HFFc6 (cell line): ENCODE measurements at places on chromosomes 16 and 17.

- DNase-seq = peak; percentile 78
These were observed 8.9 kb downstream of the HSD17B2 start for GRCh38 chr16:82043680-82044584.

DNA sequence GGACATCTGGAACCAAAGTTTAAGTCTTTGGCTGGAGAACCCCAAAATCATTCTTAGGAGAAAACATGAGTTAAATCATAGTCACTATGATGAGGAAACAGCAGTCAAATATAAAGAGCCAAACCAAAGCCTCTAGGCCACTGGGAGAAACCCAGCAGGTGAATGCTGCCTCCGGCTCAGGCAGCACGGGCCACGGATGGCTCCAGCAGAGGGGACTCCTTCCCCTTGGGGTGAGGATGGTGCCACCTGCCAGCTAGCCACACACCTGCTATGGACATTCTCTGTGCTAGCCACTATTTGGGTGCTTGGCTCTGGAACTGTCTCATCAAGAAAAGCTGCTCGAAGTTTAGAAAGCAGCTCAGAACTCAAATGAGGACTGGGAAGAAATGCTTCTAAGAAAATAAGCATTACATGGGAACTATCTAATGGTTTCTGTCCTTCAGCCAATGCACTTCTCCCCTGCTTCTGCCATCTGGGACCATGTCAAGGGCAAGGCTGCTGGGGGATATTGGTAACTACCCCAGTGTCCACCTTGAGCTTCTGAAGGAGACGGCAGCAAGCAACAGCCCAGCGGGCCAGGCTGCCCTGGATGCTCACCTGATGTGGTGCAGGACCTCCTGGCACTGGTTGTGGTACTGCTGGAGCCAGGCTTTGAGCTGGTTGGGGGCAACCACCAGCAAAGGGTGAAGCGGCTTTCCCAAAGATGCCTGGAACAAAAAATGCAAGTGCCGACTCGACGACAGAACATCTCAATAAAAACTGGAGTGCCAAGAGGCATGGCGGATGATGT is 22.5 kb downstream of the ELAC2 start:
- no peak for DNase-seq

GRCh38 chr17:68927516-68927915 is 27.7 kb downstream of the ABCA8 start:
- DNase-seq = no peak

DNA sequence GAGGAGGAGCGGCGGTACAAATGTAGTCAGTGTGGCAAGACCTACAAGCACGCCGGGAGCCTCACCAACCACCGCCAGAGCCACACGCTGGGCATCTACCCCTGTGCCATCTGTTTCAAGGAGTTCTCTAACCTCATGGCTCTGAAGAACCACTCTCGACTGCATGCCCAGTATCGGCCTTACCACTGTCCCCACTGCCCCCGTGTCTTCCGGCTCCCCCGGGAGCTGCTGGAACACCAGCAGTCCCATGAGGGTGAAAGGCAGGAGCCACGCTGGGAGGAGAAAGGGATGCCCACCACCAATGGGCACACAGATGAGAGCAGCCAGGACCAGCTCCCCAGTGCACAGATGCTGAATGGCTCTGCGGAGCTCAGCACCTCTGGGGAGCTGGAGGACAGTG is 2.8 kb downstream of the ZNF646 start:
- no peak for DNase-seq

GRCh38 chr17:40122999-40123810 is 1.4 kb downstream of the MSL1 start:
- no peak for DNase-seq

GRCh38 chr16:56994311-56994710 is 5.0 kb downstream of the NLRC5 start:
- DNase-seq = no peak

- DNase-seq = no peak
These were observed 196.8 kb downstream of the CBLN1 start for GRCh38 chr16:49084628-49085390.

GRCh38 chr16:89354325-89354724 is 136.0 kb downstream of the ANKRD11 start:
- DNase-seq = no peak

DNA sequence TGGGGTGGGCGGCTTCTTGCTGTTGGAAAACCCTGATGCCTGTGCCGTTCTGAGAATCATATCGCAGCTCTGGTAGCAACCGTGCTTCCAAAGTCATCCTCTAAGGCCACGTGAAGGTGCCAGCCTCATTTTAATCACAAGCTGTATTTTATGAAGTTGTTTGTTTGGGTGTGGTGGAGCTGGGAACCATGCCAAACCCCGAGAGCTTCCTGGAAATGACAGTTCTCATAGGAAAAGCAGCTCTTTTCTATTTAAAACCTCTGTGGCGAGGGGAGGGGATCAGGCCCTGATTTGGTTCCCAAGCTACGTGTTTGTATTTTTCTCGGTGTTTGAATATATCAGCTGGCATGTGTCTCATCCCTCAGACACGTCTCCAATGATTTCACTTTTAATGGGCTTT is 21.7 kb downstream of the KNOP1 start:
- peak; percentile 87 for DNase-seq

- peak; percentile 91 for DNase-seq
These were observed 249.2 kb upstream of the GSE1 start for GRCh38 chr16:85363881-85364280.

DNA sequence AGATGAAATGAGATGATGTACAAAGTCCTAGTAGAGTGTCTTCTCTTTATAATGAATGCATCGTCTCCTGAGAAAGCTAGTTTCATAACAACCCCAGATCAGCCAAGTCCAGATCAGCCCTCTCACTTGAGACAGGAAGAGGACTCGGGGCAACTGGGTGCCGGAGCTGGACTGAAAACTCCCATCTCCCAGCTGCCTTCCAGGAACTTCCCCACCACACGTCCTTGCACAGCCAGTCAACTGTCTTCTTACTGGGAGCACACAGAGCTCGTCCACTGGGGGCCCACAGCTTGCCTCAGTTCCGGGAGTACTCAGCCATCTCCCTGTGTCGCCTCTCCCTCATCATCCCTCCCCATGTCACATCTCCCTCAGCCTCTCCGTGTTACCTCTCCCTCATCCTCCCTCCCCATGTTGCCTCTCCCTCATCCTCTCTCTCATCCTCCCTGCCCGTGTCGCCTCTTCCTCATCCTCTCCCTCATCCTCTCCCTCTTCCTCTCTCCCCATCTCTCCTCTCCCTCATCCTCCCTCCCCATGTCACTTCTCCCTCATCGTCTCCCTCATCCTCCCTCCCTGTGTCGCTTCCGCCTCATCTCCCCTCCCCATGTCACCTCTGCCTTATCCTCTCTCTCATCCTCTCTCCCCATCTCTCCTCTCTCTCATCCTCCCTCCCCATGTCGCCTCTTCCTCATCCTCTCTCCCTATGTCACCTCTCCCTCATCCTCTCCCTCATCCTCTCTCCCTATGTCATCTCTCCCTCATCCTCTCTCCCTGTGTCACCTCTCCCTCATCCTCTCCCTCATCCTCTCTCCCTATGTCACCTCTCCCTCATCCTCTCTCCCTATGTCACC is 22.4 kb upstream of the KCNH6 start:
- no peak for DNase-seq

GRCh38 chr16:67269766-67270165 is 9.6 kb upstream of the PLEKHG4 start:
- DNase-seq = no peak

DNA sequence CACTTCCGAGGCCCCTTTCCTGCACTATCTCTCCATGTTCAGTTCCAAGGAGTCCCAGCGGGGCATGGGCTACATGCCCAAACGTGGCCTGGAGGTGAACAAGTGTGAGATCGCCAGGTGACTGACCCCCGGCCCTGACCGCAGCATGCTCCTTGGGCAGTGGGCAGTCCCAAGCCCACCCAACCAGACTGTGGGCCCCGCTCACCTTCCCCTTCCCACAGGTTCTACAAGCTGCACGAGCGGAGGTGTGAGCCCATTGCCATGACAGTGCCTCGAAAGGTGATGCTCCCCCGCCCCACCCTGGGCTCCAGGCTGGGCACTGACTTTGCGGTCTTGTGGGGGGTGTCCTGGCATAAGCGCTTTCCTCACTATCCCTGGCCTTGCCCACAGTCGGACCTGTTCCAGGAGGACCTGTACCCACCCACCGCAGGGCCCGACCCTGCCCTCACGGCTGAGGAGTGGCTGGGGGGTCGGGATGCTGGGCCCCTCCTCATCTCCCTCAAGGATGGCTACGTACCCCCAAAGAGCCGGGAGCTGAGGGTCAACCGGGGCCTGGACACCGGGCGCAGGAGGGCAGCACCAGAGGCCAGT is 4.7 kb downstream of the CORO1A start:
- no peak for DNase-seq

- no peak for DNase-seq
These were observed 9.9 kb downstream of the SRCIN1 start for GRCh38 chr17:38595892-38596291.

DNA sequence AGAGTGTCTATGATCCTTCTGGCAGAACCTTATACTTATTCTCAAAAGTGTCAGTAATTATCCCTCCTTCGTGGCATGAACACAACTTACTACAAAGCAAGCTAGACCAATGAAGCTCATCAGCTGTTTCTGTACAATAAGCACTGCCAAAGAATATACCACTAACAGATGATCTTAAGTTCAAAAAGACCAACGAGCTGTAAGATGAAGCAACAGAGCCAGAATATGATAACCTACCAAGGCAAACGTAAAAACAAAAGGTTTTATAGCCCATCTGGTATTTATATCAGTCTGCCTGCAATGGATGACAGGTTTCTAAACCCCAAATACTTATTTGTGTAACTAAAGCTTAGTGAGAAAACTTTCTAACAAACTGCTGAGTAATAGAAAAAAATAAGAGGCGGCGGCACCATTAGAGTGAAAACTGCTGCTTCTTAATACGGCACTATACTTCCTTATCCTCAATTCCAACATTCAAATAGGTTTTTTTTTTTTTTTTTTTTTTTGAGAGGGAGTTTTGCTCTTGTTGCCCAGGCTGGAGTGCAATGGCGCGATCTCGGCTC is 22.1 kb downstream of the NME2 start:
- no peak for DNase-seq

DNA sequence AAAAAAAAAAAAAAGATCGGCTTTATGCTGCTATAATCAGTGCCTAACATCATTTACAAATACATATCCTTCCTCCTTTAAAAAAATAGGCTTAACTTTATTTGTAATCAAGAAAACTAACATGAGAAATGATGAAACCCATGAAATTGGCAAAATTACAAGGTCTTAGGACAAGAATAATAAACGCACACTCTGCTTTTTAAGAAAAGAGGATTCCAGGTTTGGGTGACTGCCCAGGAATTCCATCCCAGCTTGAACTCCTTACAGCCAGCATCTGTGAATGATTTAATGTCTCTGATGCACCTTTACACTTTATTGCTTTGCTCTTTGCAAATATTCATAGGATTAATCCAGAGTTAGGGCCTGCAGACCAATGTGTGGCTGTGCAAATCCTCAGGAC is 196.0 kb downstream of the CBLN1 start:
- no peak for DNase-seq

DNA sequence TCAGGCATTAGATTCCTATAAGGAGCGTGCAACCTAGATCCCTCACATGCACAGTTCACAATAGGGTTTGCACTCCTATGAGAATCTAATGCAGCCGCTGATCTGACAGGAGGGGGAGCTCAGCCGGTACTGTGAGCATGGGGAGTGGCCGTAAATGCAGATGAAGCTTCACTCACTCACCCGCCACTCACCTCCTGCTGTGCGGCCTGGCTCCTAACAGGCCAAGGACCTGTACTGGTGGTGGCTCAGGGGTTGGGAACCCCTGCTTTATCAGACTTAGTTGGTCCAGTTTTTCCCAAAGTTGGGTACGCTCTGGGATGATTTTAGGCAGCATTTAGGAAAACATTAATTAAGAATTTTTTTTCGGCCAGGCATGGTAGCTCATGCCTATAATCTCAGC is 103.8 kb downstream of the MARF1 start:
- no peak for DNase-seq

DNA sequence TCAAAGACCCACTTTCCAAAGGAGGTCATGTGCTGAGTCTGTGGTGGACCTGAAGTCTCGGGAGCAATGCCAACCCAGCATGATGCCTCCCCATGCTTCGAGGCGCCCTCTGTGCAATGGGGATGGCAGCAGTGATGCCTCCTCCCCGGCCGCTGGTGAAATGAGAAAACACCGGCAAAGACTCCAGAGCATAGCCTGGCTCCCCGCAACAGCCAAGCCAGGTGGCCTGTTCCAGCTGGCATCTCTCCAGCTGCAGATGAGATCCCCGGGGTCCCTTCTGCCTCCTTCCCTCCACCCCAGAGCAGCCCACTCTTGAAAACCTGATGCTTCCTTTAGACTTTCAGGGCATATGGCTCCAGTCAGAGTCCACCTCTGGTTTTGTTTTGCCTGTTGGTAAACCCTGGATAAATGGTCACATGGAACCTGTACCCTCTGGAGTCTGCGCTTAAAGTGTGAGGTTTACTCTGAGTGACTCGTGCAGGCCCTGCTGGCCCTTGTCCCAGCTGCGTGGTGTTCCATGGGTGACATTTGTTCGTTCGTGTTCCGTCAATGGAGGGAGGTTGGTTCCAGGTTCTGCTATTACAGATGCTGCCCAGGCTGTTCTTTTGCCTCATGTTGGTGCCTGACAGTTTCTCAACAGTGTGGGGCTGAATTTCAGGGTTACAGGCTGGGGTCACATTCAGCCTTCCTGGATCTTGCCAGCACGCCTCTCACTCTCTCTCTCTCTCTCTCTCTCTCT is 181.8 kb upstream of the CIBAR2 start:
- DNase-seq = no peak

DNA sequence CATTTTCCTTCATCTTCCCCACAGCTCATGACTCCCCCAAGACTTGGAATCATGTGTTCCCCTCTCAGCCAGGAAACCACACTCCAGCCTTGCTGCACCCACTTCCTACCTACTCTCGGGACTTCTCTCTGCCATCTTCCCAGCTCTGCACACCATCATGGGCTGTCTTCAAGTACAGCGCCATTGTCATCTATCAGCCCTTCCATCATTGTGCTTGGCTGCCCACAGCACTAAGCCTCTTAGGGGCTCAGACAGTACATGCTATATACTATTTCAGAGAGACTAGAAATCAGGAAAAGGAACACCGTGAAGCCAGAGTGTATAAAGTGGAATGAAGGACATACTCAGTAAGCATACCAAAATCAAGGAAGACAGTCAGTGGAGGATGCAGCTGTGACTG is 64.7 kb downstream of the CDH11 start:
- DNase-seq = no peak

DNA sequence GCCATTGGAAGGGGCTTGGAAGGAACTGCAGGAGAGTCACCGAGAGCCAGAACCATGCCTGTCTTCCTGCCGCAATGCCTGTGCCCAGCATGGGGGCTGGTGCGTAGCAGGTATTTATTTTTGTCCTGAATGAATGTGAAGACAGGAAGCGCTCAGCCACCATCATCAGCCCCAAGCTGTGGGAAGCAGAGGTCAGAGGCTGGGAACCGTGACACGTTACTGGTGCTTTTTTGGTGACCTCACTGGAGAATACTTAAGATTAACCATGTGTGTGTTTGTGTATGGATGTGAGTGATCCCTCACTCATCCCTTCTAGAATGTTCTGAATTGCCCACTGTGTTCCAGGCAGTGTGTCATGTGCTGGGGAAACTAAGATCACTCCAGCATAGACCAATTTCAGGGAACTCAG is 343.8 kb downstream of the SNX29 start:
- peak; percentile 65 for DNase-seq

- DNase-seq = peak; percentile 35
These were observed 7.6 kb downstream of the HDAC5 start for GRCh38 chr17:44115585-44116415.
